Activated naive CD4-positive, alpha-beta T cell treated with Interleukin-2 at 50 U/mL for 16 hours (primary cell): ENCODE measurements at places on chromosomes 7 and 10.

- no peak for DNase-seq
Observed at GRCh38 chr7:145868935-145869334, 247.7 kb upstream of the CNTNAP2 start.

GRCh38 chr7:7104971-7105370, 77.4 kb upstream of the C1GALT1 start:
- no peak for DNase-seq

DNA sequence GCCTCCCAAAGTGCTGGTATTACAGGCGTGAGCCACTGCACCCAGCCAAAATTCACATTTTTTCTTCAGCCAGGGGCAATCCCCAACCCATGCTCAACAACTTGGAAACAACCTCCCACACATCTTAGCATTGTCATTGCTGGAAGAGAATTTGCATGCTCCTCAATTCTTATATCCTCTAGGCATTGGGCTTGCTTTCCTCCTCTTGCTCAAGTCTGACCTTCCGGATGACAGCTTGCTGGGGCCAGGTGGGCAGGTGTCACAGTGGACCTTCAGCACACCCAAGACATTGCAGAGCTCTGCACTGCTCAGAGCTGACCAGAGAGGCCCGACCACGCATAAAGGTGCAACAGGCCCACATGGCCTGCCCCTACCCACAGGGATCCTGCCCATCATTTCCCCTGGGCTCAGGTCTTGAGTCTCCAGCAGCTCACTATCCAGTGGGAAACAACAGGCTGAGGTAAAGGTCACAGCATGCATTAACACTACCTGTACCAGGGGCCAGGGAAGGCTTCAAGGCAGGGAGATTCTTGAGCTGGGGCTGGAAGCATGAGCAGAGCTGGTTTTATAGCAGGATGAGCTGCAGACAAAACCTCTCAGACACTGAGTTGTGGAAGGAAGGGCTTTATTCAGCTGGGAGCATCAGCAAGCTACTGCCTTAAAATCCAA, 6.8 kb upstream of the GPR15LG start:
- DNase-seq: no peak

GRCh38 chr7:151080522-151081169, at the start of gene FASTK:
FASTK (minus strand) TSS chr7:151080809; CDS start chr7:151080766, 43 bp downstream.
- DNase-seq: peak; percentile 91

GRCh38 chr10:96758423-96758822, 38.1 kb upstream of the PIK3AP1 start:
- DNase-seq: no peak

DNA sequence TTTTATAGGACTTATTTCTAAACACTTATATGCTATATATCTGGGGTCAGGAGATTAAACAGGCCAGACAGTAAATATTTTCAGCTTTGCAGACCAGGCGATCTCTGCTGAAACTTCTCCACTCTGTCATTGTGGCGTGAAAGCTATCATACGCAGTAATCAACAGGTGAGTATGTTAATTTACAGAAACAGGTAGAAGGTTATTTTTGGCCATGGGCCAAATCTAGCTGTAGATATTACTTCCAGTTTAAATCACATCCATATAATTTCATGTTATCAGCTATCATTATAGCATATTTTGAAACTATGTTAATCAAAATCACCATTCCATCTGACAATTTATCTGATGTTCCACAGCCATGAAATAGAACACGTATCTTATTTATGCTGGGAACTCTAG, 67.8 kb downstream of the GPR37 start:
- DNase-seq: no peak

DNA sequence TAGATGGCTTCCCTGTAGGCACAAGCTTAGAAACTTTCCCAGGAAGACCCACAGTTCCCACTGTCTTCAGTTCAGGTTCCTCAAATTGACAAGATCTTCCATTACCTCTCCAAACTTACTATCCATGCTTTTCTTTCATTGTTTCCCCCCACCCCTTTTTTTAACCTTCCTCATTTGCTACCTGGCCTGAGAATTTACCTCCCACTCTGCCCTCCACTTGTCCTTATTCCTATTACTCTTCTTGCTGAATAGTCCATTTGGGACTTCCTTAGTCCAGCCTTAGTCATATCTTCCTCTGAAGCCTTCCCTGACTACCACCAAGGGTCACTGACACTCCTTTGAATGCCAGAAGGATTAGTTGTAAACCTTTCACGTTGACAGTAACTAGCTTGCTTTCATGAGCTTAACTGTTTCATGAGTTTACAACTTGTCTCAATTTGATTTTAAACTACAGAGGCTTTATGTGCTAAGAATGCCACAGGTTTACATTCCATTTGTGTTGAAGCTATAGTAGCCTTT, 1.2 kb upstream of the CALU start:
- no peak for DNase-seq

- DNase-seq: no peak
Observed at GRCh38 chr7:138070908-138071307, 5.4 kb upstream of the AKR1D1 start.
